ENCODE measurements at places on chromosomes 11 and 22.

GRCh38 chr11:111370902-111371578 is 8.0 kb downstream of the POU2AF1 start:
- no peak for DNase-seq

DNA sequence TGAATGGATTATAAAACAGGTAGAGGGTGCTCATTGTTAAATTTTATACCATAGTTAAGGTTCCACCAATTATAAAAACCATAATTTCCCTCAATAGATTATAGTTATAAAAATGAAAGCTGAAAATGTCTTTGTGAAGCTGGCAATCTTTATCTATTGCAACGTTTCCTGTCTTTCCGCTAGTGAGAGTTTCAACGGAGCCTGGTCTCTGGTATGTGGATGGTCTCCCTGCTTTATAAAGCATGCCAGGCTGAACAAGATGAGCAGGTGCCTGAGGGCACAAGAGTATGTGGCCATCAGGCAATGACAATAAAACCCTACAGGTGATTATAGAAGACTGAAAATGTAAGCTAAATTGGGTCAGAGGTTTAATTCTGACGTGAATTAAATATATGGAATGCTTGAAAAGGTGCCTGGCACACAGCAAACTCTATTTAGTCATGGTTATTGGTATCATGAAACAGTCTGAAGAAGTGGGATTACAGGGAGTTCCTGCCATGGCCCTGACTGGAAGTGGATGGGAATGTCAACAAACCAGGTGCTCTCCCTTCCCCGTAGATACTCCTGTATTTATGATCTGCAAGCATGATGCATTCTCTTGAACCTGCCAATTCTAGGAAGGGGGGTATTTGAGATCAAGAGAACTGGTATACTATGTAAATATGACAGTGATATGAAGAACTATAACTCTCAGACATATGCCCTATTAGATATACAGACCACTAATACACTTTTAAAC is 115.7 kb downstream of the ENTHD1 start:
- DNase-seq, result no peak

DNA sequence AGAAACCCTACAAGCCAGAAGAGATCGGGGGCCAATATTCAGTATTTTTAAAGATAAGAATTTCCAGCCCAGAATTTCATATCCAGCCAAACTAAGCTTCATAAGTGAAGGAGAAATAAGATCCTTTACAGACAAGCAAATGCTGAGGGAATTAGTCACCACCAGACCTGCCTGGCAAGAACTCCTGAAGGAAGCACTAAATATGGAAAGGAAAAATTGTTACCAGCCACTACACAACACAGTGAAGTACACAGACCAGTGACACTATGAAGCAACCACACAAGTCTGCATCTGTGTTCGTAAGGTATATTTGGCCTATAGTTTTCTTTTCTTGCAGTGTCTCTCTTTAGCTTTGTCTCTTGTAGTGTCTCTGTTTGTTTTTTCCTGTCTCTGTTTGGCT is 29.0 kb downstream of the TMEM225 start:
- DNase-seq, result no peak

- no peak for DNase-seq
Measured at GRCh38 chr11:117978991-117979390, 7.2 kb upstream of the IL10RA start.

GRCh38 chr22:17694752-17695151 is 56.2 kb downstream of the BCL2L13 start:
- DNase-seq, result no peak

DNA sequence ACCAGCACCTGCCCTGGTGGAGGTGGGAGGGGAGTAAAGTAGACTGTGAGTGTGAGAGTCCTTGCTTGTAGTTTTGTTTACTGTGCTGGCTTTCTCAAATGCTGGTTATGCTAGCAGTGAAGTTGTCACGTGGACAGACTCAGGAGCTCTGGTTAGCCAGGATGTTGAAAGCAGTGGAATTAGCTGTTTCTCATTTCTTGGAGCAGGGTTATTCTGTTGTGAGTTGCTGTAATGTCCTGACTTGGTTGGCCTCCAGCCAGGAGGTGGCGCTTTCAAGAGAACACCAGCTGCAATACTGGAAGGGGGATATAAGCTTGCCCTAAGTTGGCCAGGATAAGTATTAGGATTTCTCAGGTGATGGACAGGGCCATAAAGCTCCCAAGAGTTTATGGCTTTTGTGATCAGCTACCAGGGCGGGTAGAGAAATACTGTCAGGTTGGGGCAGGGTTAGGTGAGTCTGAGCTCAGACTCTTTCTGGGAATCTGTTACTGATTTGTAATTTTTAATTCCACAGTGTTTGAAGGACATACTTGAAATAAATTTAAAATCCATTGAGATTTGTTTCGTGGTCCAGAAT is 13.7 kb downstream of the CYP2D6 start:
- DNase-seq, result no peak

DNA sequence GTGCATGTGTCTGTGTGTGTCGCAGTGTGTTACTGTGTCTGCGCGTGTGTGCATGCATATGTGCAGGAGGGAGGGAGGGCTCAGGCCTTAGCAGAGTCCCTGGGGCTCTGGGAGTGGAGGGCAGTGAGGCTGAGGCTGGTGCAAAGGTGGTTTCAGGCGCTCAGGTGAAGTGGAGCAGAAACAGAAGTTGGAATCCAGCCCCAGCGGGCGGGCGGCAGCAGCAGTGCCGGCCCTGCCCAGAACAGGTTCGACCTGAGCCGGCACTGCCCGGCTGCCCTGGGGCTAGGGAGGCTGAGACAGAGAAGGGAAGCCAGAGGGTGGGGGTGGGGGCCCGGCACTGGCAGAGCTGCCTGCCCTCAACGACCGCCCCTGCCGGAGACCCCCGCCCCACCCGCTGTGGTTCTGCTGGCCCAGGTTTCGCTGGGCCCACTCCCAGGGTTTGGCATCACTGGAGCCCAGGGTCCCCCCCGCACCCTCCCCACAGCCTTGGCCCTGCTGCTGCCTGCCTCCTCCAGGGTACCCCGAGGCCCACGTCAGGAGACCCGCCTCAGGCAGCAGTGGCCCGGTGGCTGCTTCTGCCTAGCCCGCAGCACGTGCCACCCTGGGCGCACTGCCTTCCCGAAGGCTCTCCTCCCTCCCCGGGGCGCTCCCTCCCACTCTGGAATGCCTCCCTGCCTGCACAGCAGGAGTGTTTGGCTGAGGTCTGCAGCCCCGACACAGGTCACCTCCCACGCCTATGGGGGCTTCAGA is 13.3 kb downstream of the ASCL2 start:
- DNase-seq, result no peak

DNA sequence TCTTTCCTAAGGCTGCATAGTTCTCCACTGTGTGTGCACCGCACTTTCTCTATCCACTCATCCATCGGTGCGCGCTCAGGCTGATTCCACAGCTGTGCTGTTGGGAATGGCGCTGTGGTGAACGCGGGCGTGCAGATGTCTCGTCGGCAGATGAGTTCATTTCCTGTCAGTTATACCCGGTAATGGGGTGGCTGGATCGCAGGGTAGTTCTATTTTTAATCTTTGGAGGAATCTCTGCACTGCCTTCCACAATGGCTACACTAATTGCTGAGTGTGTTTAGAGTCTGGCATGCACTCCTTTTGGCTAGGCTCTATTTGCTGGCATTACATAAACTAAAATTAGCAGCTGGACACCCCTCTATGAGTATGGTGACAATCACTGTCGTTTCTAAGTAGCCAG is 27.9 kb upstream of the KRTAP5-7 start:
- DNase-seq, result no peak

GRCh38 chr11:44531116-44531504 is 34.4 kb upstream of the CD82 start:
- no peak for DNase-seq

- DNase-seq, result peak; percentile 85
Measured at GRCh38 chr11:67382276-67383136, 9.1 kb upstream of the CLCF1 start.

- no peak for DNase-seq
Measured at GRCh38 chr22:29353286-29353685, 35.1 kb downstream of the AP1B1 start.

DNA sequence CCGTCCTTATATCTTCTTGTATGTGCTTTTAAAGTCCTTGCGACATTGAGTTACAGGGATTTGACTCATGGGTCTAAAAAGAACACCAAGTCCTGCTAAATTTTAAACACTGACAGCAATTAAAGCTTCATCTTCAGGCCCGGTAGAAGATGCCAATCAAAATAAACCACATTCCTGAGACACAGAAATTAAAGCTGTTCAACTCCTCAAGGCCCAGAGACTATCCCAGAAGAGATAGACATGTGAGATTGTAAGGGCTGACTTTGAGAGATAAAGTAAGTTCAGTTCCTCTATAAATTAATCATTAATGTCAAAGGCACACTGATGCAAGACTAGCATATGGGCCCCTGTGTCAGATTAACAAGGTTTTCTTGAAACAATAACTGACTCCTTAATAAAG is 49.8 kb downstream of the OSBPL5 start:
- no peak for DNase-seq

DNA sequence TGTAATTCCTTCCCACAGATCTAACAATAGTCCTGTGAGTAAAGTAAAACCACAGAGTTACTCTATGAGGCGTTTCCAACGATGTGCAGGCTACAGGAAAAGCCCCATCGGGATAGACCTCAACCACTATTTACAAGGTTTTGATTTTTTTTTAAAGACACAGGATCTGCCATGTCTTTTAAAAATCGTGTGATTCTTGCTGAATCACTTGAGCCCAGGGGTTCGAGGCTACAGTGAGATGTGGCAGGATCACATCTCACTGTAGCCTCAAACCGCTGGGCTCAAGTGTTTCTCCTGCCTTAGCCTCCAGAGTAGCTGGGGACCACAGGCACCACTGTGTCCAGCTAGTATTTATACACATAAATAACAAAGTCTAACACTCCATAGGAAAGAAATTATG is 7.8 kb downstream of the TAF1D start:
- no peak for DNase-seq

DNA sequence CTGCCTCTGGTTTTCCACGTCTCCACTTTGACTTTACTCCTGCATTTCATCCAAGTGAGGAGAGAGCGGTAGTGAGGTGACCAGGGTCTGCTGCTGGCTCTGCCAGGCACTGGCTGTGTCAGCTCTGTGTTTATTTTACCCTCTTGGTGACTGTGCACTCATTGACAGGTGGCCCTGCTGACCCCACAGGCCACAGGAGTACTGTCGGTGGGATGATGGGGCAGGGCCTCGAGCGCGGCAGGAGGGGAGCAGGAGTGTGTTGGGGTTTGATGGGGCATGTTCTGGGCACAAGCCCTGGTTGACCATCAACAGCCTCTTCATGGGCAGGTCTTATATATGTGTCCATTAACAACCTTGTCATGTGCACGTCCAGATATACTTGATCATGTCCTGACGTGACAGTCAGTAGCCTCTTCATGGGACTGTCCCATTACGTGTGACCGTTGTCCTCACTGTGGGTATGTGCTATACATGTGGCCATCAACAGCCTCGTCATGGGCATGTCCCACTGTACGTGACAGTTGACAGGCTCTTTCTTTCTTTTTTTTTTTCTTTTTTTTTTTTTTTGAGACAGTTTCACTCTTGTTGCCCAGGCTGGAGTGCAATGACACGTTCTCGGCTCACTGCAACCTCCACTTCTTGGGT is 31.4 kb upstream of the ACR start:
- no peak for DNase-seq

GRCh38 chr11:108727665-108728064 is 62.8 kb downstream of the DDX10 start:
- no peak for DNase-seq

DNA sequence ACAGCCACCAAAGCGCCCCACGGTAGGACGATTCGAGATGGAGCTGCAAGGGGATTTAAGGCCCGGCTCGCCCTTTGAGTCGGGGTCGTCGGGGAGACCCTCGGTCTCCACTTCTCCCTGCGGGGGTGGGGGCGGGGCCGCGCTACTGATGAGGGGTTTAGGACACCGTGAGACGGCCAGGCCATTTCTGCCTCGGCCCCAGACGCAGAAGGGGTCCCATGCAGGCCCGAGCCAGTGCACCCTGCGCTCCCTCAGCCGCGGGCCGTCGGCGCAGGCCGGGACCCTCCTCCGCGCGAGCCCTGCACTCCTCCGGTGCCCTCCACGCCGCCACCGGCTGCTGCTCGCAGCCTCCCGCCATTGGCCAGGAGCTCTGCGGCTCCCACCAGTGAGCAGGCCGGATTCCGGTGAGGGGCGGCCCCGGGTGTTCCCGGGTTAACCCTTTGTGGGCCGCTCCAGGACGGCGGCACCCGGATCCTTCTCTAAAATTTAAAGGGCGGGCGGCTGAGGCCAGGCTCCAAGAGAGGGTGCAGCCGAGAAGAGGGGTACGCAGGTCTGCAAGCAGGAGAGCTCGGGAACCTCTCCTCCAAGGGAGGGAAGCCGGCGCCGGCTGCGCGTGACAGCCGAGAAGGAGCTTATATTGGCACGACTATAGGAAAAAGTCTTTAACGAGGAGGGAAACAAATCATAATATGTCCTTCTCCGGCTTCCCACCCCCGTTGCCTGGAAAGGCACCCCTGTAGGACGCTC is 18.0 kb downstream of the CREB3L1 start:
- peak; percentile 54 for DNase-seq

DNA sequence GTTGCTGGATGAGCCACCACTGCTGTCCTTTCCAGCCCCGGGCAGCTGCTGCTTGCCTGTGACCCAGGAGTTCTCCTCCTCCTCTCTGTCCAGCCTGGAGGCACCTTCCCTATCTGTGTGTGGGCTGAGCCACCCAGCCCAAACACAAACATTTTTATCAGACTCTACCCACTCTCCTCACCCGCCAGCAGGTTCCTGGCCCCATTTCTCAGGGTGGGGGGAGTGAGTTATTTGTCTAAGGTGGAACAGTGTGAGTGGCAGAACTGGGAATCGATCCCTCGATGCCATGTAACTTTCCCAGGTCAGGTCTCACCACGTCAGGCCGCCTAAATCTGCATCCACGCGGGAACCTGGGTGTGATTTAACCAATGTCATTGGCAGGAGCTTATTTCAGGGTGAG is 20.8 kb upstream of the SMIM38 start:
- no peak for DNase-seq

DNA sequence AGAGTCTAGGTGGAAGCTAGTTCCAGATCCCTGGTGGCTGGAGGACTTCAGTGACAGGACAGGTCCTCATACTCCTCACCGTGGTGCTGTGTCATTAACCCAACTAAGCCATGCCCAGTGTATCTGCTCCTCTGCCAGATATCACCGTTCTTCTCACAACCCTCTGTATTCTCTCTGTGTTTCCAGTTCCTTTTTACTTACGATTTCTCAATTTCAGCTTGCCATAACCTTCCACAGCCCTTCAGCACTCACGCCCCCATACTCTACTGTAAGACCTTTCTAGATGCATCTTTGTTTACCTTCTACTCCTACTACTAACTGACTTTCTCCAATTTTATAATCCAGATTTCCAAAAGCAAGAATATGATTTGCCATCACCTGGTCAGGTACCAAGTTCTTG is 26.1 kb upstream of the RIC3 start:
- DNase-seq, result no peak

GRCh38 chr11:87046824-87047223 is 9.1 kb downstream of the TMEM135 start:
- DNase-seq, result no peak

All from effector memory CD8-positive, alpha-beta T cell (primary cell).